ENCODE measurements at places on chromosomes 4 and X. TPM values are rescaled to one million over a fixed set of nuclear protein-coding genes. Genes with fewer than 3 reads are reported as not detected.

Gene GSPT2
- 13.2 TPM for total RNA-seq

Gene NHS
- 0.71 TPM for total RNA-seq

DNA sequence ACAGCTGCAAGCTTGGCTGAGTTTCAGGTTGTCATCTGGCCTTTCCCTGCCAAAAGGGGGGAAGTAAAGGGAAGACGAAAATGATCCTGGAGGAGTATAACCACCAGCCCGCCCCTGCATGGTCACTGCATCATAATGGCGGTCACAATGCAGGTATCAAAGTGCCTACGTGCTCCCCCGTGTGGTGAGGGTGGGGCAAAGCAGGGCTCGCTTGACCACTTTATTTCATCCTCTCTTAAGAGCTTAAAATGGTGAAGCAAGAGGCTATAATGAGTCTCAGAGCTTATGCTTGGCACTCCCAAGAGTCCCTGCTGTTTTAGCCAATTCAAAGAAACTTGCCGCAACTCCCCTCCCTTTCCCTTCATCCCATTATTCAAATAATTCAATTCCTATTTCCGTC, 105.6 kb downstream of the APOOL start:
- DNase-seq = no peak

DNA sequence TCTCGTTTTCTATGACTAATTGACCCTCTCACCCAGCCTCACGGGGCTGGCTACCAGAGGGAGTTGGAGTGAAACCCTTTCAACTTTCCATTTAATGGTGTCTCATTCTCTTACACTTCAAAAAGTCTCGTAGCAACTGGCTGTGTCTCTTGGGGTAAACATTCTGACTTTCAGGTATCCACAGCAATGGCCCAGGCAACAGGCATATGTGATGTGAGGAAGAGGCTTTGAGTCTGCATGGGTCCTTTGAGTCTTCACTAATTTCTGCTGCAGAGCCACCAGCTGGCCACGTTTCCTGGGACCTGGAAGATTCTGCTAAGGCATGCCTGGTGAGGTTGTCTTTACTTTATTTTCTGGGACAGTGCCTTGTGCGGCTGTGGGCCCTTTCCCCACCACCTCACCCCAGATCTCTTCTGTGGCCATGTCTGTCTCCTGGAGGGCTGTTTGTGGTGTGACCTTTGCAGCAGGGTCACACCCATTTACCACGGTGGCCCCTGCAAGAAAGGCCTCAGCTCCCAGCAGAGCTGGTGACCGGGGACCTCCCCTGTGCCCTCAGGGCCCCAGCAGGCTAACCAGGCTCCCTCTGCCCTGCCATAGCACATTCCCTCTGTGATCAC, 112.5 kb upstream of the FRG1 start:
- no peak for DNase-seq

GRCh38 chrX:153075366-153075765, 3.1 kb downstream of the PNMA6A start:
- no peak for DNase-seq

DNA sequence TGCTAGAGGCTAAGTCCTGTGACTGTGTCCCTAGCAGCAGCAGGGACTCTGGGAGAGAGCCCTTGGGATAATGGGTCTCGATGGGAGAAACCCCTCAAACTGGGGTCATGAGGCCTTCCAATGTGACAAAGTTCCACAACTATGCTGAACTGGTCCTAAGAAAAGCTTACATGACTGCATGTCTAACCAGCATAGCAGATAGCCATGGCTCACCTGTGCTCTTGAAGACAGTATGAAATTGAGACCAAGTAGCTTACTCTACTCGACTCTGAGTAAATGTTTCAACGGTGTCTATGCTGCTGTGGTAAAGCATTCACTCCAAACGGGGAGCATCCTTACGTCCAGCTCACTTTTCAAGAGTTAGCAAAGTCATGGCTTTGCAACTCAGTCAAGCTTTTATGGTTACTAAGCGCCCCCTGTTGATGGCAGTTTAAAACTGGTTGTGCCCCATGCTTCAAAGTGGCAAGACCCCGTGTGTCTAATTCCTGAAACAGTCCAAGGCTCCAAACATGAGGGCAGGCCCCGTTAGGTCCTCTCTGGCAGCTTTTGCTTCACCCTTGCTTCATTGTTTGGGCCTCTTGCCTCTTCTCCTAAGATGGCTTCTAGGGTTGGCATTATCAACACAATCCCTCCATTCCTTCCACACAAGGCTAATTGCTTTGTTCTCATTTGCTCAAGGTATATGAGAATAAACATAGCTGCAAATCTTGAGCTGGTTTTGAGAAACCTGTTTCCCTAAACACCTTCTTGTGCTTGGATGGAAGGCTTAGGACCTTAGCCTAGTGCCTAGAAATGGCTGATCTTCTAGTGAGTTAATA, 46.6 kb downstream of the CCNG2 start:
- peak; percentile 61 for DNase-seq

DNA sequence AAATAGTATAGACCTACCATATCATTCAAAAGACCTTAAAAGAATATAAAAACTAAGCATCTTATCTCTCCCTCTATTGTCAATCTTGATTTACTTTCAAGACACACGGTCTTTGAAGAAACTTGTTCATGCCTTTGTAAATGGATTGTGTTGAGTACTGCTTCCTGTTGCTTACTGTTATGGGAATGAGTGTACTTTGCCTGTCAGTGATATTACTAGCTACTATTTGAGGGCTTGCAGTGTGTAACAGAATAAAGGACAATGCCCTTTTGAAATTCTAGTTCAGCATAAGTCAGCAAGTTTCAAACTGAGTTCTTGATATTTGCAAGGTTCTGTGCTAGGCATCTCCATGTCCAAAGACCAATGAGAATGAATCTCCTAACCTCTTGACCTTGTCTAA, 36.0 kb downstream of the CDKL5 start:
- no peak for DNase-seq

- no peak for DNase-seq
These were observed 45.9 kb downstream of the TSC22D3 start for GRCh38 chrX:107729558-107730297.

- DNase-seq = no peak
These were observed 671.1 kb downstream of the FAT4 start for GRCh38 chr4:125985856-125986255.

DNA sequence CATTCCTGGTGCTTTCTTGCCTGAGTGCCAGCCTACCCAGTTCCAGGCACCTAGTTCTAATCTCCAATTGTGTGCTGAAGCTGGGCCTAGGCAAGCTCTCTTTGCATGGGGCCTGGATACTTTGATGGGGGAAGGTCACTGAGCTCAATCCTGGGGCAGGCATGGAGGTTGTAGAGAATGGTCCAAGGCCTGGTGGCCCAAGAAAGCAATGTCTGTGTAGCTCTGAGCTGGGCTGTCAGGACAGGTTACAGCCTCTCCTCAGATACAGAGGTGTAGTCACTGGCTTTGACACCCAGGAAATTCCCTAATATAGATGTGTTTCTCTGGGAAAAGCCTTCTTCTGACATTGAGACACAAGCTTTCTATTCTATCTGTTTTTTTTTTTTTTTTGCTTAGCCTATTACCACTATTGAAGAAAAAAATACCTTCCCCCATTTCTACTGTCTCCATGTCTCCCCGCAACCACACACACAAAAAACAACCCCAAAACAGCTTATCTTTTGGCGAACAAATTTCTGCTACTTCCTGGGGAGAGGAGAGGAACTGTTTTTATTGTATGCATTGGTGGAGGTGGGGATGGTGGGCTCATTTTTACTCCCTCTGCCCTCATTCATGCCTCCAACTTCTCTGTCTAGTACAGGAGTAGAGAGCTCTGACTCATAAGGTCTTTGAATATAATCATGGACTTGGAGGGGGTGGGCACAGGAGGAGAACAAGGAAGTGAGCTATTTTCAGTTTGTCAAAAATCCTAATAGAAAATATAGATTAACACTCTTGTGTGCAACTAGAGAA, 66.7 kb upstream of the DHX15 start:
- no peak for DNase-seq

GRCh38 chrX:11932423-11932822, 174.4 kb downstream of the MSL3 start:
- DNase-seq = no peak
